ENCODE measurements at places on chromosomes 4 and X.

GRCh38 chr4:66059556-66059955, 389.3 kb upstream of the EPHA5 start:
- no peak for DNase-seq

DNA sequence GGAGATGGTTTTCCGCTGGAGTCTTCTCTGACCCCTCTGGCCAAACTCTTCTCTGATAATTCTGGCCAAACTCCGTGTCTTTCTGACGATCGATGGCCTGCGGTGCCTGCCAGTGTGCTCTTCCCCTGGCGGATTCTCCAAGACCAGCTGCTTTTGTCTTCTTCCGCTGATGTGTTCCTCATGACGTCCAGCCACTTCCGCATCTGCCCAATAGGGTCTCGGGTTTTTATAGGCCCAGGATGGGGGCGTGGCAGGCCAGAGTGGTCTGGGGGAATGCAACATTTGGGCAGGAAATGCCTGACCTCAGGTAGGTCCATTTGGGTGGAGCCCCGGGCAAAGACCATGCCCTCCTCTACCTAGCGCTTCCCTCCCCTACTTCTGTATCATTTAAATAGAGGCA, 1542.1 kb downstream of the STIM2 start:
- DNase-seq = no peak

- no peak for DNase-seq
Measured at GRCh38 chr4:2043396-2044118, 15.6 kb upstream of the NAT8L start.

DNA sequence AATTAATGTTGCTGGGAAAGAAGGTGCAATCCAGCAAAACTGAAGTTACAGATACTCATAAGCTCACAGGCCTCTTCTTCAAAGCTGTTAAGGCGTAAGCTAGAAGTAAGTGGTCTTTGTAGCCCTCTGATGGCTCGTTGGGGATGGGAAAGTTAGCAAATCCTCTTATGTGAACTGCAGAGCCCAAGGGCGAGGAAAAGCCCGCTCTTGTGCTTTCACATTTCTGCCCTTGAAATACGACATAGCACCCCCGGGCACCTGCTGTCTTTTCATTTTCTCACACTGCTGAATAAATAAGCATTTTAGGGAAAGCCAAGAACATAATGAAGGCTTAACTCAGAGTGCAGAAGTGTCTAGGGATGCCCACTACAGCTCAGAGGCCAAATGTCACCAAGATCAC, 73.1 kb upstream of the SORBS2 start:
- DNase-seq = no peak

GRCh38 chrX:19599253-19599652, 83.9 kb upstream of the MAP3K15 start:
- DNase-seq = no peak

DNA sequence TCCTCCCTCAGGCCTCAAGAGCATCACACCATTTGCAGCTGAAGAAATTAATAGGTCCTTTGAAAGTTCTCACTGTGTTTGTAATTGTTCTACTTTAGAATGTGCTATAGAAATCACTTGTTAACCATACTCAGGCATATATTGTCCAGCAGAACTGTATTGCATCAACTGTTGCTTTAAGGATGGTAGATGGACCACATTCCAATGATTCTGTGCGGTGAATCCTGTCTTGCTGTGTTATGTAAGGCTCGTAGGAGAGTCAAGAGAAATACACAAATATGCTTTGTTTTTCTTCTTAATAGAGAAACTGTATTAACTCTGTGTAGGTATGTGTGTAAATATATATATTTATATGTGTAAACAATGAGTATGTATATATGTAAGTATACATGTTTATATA, 6.3 kb upstream of the ADGRA3 start:
- no peak for DNase-seq

DNA sequence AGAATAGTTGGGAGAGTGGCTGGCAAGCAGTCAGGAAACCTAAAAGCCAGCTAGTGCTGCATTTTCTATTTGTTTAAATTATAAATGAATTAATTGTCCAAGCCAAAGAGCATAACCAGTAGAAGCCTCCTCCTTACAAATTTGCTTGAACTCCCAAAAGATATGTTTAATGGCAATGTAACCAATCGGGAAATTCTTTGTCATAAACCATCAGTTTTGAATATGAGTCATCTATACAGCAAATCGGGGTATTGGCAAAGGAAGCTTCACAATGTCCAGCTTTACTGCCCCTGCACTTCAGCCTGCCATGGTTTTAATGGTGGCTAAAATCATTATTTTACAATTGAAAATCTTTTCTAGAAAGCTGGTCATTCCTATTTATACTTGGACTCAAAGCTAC, 216.6 kb downstream of the SHROOM3 start:
- DNase-seq = no peak

DNA sequence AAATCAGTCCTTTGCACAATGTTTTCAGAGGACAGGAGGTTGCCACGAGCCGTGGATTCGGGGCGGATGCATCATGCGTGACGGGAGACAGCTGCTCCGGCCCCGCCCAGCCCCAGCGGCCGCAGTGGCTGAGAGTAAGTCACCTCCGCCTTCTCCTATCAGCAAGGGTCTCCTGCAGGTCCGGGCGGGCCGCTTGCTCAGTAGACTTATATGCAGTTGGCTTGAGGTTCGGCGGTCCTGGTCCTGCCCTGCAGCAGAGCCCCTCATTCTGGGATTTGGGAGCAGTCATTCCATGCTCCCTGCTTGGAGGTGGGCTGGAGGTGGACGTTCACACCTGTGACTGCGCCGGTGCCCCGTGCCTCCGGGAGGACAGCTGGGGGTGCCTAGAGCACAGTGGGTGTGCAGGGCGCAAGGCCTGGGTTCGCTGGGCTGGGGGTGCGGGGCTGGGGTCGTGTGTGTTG, 86.3 kb upstream of the ADRA2C start:
- no peak for DNase-seq

DNA sequence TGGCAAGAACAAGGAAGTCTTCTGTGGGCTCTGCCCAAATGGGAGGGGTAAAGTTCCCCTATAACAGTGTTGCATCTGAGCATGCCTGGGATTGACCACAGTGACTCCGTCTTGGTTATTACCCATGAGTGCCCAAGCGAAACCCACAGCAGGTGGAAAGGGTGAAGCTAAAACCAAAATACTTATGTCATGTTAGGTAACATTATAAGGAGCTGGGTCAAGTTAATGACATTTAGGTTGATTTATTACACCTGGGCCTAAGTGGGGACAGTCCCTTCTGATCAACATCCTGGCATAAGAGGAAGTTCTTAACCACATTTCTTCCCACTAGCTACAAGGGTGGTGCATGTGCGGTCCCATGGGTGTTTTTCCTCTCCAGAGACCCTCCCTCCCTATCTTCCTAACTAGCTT, 1.3 kb upstream of the ZNF732 start:
- DNase-seq = no peak

GRCh38 chr4:19254486-19254885, 997.2 kb upstream of the SLIT2 start:
- no peak for DNase-seq

DNA sequence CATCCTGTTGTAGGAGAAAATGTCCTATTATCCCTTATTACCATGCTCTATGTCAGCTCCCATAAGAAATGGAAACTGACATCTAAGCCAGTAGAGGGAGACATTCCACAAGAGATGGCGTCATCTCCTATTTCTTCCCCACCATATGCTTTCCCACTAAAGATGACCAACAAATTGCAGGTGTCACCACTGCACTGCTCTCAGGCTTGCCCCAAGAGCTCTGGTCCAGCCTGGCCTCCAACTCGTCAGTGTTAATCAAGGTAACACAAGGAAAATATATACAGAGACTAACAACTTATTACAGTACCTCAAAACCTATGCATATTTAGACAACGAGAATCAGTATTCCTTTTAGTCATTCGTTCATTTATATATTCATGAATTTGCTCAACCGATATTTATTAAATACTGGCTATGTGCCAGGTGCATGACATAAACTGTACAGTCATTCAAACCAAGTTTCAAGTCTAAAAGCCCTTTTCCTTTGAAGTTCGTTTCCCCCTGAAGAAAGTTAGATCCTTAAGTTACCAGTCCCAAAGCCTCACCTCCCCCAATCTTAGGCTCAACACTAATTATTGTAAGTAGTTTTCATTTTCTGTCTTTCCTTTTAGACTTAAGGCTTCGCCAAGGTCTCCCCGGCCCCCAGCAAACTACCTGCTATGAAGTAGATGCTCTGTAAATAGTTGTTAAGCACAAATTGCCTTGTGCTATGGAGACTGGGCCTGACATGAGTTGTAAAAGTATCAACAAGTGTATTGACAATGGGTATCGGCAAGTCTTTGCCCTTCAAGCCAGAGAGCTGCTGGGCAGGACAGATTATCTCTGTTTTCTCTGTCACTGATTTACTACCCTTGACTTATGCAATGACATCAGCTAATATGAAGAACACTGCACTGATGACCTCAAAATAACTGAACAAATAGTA, 3.1 kb upstream of the FGB start:
- peak; percentile 47 for DNase-seq

GRCh38 chr4:6925357-6925836, 15.8 kb downstream of the TBC1D14 start:
- DNase-seq = no peak

DNA sequence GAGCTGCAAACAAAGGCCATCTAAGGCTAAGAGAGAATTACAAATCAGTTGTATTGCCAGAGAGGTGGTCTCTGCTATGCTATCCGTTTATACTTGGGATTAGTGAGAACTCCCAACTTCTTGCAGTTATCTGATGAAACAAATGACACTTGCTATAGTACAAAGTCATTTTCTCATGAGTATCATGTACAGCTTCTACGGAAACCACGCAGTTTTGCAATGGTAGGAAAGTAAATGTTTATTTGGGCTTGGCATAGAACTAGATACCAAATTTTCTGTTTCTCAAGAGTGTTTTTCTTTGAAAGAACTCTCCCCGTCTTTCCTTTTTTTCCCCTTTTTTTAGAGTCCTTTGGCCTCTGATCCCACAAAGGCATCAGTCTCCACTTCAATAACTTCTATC, 128.2 kb upstream of the ENPEP start:
- DNase-seq = no peak

GRCh38 chr4:185341841-185342240, 53.9 kb downstream of the LRP2BP start:
- no peak for DNase-seq

GRCh38 chr4:107060388-107060787, 24.3 kb upstream of the DKK2 start:
- DNase-seq = no peak

- peak; percentile 2 for DNase-seq
Measured at GRCh38 chrX:122866532-122866931, 317.5 kb upstream of the GRIA3 start.

GRCh38 chr4:145414841-145415240, 66.8 kb upstream of the SMAD1 start:
- no peak for DNase-seq

DNA sequence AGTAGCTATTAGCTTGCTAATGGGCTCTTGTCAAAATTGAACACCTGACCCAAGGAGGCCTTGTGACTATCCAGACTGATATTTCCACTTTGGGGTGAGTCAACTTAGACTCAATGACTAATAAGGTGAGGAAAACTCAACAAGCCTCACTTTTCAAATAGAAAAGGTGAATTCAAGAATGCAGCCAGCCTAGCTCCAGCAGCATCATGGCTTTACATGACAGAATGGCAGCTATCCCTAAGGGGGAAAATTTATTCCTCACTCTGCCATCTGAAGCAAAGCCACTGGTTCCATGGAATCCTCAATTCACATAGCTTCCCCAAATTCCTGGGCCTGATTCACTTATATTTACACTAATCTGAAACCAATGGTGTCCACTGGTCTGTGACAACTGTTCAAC, 29.1 kb upstream of the RAB9B start:
- peak; percentile 18 for DNase-seq

DNA sequence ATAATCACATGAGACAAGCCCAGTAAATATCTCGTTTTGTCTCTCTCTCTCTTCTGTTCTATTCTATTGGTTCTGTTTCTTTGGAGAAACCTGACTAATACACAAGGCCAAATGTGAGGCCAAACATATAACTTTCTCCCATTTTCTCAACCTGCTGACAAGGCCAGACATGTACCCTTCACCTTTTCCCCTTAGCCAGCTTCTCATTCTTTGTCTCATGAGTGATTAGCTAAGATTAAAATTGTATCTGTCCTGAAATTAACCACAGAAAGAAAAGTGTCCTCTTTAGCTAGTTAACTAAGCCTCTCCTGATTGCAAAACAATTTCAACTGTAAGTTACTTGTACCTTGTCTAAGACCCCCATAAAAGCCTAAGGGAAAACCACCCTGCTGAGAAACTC, 18.5 kb upstream of the ADGRA3 start:
- no peak for DNase-seq

- DNase-seq = no peak
Measured at GRCh38 chr4:119310826-119311225, 11.1 kb downstream of the FABP2 start.

DNA sequence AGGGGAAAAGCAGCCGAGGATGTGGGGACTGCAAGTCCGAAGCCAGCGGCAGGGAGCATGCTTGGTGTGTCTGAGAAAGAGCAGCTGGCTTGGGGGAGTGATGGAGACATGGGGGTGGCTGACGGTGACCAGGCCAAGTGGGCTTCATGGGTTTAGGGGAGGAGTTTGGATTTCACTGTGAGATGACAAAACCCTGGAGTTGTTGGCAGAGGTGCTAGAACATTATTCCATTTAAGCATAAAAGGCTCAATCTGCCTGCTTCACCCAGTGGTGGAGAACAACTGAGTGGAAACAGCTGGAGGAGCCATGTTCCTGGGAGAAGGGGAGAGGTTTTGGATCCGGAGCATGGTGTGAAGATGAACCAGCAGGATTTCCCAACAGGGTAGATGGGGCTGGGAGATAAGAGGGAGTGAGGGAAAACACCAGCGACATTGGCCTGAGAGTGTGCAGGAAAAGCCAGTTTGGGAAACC, 318.0 kb upstream of the TAPT1 start:
- DNase-seq = no peak

GRCh38 chr4:7766086-7766485, 173.6 kb downstream of the AFAP1 start:
- DNase-seq = no peak

DNA sequence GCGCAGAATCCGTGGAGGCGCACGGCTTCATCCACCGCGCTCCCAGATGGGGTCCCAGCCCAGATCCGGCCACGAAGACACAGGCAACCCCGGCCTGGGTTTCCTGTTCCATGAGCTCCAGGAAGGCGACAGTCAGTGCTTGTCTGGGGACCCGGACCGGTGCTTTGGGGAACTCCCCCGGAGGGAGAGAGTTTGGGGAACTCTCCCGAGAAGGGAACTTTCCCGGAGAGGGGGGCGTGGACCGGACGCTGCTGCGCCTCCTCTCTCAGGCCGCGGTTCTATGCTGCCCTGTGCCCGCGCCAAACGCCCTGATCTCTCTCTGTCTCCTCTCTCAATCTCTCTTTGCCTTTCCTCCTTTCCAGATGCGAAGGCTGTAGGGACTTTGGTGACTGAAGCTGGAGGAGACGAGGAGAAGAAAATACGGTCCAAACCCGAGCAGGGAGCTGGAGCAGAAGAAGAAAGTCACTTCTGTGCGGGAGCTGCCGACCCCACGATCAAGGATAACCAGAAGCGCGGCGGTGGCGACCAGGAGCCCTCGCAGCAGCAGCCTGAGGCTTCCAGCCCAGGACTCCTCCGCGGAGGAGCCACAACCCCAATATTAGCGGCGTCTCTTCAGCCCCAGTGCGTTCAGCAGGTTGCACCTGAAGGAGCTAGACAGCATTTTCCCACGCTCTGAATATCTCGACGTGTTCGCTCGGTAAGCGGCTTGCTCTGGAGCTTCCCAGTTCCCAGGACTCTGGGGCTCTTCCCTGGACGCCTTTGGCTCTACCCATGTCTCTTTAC, 47.6 kb upstream of the NKAP start:
- no peak for DNase-seq

- no peak for DNase-seq
Measured at GRCh38 chrX:78327370-78328086, at the start of gene CYSLTR1. Gene CYSLTR1 (minus strand): TSS chrX:78327611. CDS start chrX:78273746, 53,865 bp downstream.

Data from Calu3 (cell line).